ENCODE measurements at places on chromosomes 6 and 20.

- DNase-seq = no peak
Measured at GRCh38 chr6:127457456-127458064, 1.6 kb downstream of the KIAA0408 start.

- no peak for DNase-seq
Measured at GRCh38 chr6:136710877-136711552, 81.3 kb downstream of the MAP3K5 start.

DNA sequence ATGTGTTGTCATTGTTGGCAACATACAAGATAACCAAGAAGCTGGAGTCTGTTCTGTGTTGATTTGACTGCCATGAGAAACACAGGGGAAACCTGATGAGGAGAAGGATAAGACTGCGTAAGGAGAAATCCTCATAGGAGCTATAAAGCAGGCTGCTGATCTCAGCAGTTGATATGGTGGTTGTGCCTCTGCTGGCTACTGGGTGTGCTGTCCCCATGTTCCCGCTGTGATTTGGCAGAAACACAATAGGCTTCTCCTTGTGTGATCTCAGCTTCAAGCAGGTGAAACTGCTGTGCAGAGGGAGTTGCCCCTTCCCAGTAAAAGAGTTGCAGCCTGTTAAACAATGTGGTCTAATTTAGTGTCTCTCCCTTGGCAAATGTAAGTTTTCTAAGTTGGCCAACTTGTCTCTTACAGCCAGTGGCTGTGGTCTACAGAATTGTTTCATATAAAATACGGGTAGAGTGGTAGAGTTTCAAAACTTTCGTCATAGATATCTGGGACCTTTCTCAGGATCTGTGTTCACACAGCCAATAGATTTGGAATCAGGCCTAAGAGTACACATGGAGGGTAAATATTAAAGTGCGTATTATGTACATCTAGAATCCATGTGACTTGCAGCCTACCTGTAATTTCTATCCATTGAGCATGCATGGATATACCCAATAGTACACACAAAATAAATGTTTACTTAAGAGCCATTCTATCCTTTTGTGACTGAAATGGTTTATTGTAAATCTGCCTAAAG lies 78.4 kb downstream of the RNF144B start:
- no peak for DNase-seq

DNA sequence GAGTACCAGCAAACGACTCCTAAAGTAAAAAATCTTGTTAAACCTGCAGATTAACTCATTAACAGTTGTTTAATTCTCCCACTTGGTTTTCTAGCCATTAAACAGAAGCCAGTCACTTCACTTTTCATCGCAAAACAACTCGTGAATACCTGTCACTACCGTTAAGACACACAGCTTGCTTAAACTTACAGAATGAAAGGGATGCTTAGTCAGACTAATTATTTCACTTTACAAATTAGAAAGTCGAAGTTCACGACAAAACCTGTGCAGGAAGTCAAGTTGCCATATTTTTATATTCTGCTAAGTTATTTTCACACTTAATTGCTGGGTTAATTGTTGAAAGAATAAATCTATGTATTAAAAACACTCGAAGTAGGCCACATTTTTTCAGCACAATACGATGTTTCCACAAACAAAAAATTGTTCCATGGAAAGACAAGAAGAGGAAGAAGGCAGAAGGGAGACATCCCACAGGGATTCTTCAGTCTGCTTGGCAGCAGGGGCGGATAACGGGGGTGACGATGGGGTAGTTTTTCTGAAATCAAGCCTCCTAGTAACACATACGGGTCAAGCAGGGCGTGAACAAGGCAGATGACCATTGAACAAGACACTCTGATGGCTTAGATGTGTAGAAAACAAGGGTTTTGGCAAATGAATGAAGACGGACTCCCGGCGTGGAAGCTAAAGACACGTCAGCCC lies 933 bp downstream of the SSR1 start:
- DNase-seq = no peak

DNA sequence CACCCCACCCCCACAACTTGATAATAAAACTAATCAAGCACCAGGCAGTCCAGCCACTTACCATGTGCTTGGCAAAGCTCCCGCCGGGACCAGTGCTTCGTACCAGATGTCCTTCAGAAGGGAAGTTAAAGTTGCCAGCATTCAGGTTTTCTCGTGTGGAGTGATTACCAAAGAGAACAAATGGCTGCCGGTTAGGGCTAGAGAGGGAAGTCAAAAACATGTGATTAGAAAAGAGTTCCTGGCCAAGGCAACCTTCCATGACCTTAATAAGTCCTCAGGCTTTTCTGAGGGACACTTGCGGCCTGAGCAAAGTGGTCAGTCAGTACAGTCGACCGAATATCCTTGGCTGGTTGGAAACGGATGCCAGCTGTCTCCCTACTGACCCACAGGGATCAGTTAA lies 67.0 kb downstream of the DNAAF9 start:
- no peak for DNase-seq

DNA sequence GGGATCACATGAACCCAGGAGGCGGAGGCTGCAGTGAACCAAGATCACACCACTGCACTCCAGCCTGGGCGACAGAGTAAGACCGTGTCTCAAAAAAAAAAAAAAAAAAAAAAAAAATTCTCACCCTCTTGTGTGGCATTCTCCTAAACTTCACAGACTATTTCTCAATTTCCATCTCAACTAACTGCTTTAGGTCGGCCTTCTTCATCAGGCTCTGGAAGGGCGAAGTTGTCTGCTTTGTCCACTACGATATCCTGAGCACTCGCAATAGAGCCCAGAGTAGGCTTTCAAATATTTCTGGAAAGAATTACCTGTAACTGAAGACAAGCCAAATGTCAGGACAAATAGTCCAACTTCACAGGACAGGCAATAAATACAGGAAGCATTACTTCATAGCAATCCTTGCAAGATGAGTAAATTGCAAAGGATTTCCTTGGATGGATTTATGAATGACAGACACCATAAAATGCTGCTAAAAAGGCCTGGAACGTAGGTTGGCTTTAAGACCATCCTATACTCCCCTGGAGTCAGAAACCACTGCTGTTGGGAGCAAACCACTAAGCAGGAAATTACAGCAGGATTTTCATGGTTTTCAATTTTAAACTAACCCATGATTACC lies 116.3 kb upstream of the SLC2A12 start:
- DNase-seq = no peak

DNA sequence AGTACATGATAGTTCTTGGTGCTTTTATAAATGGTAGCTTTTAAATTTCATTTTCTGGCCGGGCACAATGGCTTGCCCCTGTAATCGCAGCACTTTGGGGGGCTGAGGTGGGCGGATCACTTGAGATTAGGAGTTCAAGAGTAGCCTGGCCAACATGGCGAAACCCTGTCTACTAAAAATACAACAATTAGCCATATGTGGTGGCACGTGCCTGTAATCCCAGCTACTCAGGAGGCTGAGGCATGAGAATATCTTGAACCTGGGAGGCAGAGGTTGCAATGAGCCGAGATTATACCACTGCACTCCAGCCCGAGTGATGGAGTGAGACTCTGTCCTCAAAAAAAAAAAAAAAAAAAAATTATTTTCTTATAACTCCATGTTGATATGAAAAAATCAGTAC lies 36.0 kb downstream of the LRRN4 start:
- no peak for DNase-seq

GRCh38 chr6:164023535-164023934 lies 609.0 kb downstream of the QKI start:
- DNase-seq = no peak

- no peak for DNase-seq
Measured at GRCh38 chr6:24004062-24004461, 122.0 kb upstream of the NRSN1 start.

DNA sequence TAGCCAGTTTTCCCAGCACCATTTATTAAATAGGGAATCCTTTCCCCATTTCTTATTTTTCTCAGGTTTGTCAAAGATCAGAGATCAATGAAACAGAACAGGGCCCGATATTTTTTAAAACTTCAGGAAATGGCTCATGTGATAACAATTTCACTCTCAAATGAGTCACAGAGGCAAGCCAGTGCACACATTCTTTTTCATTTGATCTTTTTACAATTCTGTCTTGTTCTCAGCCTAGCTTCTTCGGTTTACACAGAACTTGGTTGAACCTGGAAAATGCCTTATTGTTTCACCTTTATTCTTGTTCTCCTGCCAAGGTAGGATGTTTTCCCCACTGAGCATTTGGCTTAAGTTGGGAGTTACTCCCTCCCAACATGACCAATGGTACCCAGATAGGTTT lies 258.9 kb downstream of the COL12A1 start:
- DNase-seq = no peak

Data from right kidney (tissue), 9 donors.